ENCODE measurements at places on chromosomes 13 and 19.

- DNase-seq: no peak
Observed at GRCh38 chr13:76703216-76703615, 183.0 kb downstream of the KCTD12 start.

DNA sequence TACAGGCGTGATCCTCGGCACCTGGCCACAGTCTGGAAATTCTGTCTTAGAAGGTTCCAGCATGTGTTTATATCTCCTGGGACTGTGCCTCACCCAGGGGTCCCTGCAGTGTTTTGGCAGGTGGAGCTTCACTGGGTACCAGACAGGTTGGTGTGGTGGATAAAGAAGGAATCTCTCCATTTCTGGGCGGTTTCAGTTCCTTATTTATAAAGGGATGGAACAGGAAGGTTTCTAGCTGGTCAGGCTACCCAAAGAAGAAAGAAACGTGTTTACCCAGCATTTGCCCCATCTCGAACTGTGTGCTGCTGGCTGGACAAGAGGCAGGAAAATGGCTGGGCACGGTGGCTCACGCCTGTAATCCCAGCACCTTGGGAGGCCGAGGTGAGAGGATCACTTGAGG, 9.8 kb downstream of the PNPLA6 start:
- DNase-seq: no peak

GRCh38 chr19:43913383-43913782, 21.7 kb downstream of the ZNF45 start:
- no peak for DNase-seq

DNA sequence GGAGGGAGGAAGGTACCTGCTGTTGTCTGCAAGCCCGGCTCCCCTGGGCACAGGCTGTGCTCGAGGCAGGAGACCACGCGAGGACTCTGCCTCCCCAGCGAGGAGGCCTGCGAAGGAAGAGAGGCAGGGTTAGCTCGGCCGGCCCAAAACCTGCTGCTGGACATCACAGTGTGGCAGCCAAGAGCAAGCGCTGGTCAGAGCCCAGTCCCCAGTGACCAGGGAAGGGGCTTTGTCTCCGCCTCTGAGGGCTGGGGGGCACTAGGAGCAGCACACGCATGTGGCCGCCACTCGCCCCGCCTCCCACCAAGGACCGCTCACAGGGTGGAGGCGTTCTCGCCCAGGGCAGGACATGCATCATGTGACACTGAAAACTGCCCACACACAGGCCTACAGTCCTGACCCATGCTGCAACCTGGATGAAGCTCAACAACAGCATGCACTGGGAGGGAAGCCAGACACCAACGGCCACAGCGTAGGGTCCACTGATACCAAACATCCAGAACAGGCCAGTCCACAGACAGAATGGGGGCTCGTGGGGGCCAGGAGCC, 8.5 kb downstream of the MIER2 start:
- no peak for DNase-seq

GRCh38 chr13:20702915-20703779, at the start of gene IL17D:
IL17D (plus strand) TSS chr13:20703699; CDS start chr13:20704002, 303 bp downstream.
- no peak for DNase-seq

DNA sequence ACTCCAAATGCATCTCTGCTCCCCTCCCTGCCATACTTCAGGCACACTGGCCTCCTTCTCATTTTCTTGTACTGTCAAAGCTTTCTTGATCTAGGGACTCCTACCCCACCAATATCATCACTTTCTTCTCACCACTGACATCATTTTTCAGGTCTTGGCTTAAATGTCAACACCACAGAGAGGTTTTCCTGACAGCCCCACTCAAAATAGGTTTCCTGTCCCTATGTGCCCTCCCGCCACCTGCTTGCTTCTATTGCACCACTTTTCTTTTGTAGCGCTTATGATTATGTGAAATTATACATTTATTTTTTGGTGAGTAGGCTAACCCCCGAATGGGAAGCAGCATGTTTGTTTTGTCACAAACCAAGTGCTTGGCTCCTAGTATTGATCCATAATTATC, 164.6 kb downstream of the NDFIP2 start:
- no peak for DNase-seq
